ENCODE measurements at places on chromosomes 3 and 15.

DNA sequence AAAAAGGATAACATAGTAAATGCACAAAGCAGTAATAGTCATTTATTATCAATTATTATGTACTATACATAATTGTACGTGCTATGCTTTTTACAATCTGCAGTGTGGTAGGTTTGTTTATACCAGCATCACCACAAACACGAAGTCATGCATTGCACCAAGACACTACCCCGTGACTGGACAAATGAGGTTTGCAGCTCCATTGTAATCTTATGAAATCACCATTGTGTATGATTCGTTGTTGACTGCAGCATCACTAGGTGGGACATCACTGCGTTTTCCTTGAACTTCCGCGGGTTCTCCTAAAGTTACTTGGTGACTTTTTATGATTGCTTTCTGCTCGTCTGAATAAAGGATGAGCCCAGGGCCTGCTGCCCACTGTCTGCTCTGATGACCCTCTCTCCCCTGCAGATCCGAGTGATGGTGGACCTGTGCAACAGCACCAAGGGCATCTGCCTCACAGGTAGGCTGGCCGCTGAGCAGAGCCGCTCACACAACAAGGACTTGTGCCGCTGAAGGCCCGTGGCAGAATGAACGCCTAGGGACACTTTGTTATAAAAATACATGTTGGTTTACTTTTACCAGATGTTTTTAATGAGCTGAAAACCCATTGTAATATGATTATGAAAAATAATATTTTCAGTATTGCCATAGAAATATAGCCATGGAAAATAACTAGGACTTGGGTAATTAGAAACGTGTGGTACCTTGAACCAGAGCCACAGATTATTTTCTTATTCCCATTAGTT lies 35.8 kb downstream of the GLDN start:
- DNase-seq, result no peak

GRCh38 chr3:50095352-50095998 lies 6.8 kb downstream of the RBM5 start:
- no peak for DNase-seq

DNA sequence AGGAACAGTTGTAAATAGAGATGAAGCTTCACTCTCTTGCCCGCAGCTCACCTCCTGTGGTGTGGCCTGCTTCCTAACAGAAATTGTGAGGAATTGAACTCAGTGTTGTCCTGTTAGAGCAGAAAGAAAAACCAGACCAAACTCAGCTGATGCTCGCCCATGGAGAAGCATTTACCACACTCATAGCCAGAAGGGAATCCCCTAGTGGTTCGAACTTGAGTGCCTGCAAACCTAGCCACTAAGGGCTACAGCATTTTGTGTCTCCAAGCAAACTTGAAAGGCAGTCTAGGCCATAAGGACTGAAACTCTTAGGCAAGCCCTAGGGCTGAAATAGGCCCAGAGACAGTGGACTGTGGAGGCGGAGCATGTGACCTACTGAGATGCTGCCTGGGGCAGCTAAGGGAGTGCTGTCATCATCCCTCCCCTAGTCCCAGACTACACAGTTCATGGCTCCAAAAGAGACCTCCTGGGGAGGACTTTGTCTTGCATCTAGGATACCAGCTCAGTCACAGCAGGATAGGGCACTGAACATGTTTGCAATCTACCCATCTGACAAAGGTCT lies 44.5 kb upstream of the MCTP2 start:
- no peak for DNase-seq

GRCh38 chr3:46884929-46885328 lies 7.4 kb downstream of the PTH1R start:
- no peak for DNase-seq

DNA sequence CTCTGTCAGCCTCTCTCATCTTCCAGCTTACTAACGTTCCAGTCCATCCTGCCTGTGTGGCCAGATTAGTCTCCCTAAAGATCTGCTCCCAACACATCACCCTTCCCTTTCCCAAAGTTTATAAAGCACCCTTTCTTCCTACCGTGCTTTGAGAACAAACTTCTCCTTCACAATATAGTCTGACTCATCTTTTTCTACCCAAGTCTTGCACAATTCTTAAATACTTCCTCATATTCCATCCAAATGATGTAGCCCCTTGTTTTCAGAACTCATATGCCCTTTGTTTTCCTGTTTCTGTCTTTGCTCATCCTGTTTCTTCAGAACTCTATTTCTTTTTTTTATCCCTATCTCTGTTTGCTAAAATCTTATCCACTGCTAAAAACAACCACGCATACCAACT lies 326.8 kb downstream of the MFSD1 start:
- no peak for DNase-seq

- DNase-seq, result no peak
These were observed 53.0 kb downstream of the NR1I2 start for GRCh38 chr3:119834754-119835370.
